ENCODE measurements at places on chromosomes 7 and 10.

DNA sequence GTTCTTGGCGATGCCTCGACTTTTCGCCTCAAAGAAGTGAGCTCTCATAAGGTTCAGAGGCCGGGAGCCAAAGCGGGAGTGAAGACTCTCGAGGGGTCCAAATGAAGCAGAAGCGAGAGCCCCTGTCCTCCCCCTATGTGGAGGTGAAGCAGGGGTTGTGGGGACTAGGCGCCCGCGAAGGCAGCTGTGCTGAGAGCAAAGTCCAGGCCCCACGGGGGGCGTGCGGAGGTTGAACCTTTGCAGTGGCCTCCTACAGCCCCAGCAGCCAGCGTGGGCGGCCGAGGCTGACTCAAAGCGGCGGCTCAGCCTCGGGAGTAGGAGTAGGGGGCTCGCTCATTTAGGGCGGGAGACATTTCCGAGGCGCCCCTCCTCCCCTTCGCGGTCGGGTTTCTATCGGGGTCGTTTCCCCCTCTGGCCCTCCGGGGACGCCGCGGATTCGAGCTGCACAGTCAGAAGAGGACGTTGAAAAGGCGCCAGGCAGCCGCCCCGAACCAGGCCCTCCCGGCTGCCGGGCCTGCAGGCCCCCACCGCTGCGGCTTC, 553 bp upstream of the ADD3 start:
- no peak for DNase-seq

GRCh38 chr10:122492006-122492405, 30.7 kb downstream of the HTRA1 start:
- DNase-seq, result no peak

DNA sequence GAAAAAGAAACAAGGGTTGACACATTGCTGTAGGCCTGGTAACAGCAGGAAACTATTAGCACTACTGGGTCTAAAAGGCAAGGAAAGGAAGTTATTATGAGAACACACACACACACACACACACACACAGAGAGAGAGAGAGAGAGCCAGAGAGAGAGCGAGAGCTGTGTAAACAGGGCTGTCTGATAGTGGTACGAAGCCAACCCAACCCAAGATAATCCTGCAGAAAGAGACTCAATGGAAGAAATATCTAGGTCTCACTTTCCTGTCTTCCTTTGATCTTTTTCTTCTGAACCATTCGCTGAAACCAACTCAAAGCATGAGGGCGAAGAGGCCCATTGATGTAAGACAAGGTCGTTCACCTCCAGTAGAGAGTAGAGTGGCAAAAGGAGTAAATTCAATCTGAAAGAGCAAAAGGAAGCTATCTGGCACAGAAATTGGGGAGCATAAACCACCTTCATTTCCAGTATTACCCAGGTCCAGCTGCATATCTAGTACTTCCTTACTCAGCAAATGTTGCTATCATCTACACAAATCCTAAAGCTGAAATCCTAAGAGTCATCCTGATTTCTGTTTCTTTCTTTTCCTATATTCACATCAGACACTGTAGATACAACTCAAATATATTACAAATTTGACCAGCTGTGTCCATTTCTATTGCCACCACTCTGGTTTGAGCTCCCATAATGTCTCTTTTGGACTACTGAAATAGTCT, 110.2 kb downstream of the TMEM26 start:
- DNase-seq, result no peak

DNA sequence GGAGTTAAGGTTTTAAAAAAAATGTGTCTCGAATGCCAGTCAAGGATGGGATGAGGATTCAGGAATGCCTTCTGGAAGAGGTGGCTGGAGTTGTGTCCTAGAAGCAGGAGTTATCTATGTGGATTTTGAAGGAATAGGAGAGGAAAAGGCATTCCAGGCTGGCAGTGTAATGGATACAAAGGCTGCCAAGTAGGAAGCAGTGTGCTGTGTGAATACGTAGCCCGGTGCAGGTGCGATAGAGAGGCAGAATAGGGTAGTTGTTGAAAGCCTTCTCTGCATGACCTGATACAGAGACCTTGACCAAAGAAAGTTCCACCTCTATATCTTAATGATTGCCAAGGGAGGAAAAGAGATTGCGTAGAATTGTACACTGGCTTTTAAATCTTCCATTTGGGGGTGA, 128.1 kb upstream of the ITGB1 start:
- no peak for DNase-seq

GRCh38 chr10:132399117-132400035, 2.4 kb downstream of the PWWP2B start:
- DNase-seq, result no peak

DNA sequence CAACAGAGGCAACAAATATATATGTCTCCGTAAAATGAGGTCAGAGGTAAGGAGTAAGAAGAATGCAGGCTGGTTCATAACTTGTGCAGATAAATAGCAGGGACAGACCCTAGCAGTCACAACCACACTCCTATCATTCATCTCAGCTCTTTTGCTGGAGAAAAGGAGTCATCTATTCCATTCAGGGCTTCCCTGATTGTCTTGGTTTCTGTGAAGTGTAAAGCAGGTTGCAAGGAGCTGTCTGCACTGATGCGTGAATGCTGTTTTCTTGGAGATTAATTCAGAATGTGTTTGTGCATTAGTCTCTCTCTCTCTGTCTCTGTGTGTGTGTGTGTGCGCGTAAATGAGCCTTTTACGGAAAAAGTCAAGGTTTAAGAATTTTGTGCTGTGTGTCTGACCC, 643.3 kb upstream of the SORCS1 start:
- DNase-seq, result no peak

Data from substantia nigra (tissue), 51 donors.